ENCODE measurements at places on chromosomes 2 and 18.

DNA sequence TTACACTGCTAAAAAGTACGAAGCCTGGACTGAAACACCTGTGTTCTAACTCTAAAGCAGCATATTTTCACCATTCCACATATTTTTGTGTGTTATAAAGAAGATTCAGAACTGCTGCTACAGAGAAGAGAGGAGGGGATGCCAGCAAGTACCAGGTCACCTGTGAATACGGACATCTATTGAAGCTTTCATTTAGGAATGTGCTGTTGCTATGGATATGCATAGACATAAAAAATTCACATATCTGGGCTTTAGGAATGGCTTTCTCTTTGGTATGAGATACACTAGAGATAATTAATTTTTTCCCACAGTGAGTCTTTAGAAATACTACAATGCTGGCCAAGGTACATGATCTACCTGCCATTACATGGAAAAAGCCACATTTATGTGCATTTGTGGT, 238.5 kb downstream of the WDR7 start:
- no peak for DNase-seq

DNA sequence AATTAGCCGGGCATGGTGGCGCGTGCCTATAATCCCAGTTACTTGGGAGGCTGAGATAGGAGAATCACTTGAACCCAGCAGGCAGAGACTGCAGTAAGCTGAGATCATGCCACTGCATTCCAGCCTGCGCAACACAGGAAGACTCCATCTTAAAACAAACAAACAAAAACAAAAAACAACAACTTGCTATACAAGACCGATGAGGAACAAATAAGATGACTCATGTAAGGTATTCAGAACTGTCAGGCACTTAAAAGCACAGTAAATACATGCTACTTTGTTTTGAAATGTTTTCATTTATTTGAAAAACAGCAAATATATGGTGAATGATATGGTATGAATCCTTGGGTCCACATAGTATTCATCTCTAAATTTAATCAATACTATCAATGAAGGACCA, 66.7 kb downstream of the TRIP12 start:
- DNase-seq, result no peak

GRCh38 chr2:70469435-70469834, 84.2 kb downstream of the TGFA start:
- DNase-seq, result no peak

- no peak for DNase-seq
Observed at GRCh38 chr18:71045331-71046065, 756.7 kb downstream of the SOCS6 start.

GRCh38 chr18:39854291-39854690, 2100.7 kb upstream of the PIK3C3 start:
- DNase-seq, result no peak

DNA sequence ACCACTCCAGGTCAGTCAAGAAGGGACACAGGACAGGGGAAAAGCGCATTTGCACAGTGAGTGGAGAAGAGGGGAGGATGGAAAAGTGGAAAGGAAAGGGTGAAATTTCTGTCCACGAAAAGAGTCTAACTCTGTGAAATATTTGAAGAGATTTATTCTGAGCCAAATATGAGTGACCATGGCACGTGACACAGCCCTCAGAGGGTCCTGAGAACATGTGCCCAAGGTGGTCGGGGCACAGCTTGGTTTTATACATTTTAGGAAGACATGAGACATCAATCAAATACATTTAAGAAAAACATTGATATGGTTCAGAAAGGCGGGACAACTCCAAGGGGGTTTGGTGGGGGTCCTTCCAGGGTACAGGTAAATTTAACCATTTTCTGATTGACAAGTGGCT, 111.1 kb downstream of the MYT1L start:
- DNase-seq, result no peak
